ENCODE measurements at places on chromosomes 4 and X. TPM values are rescaled to one million over a fixed set of nuclear protein-coding genes. Genes with fewer than 3 reads are reported as not detected.
A peak's percentile ranks its signal among the peaks of the same experiment; 100 is the strongest.

- H3K4me3 ChIP-seq = no peak overlapping the region
- no peaks in the 10 kb centered on the region for H3K36me3 ChIP-seq
- no peak for DNase-seq
- H3K27me3 ChIP-seq = no peaks in the 10 kb centered on the region
These were observed 23.4 kb downstream of the PNMA6E start for GRCh38 chrX:153377727-153378126.

- H3K4me1 ChIP-seq = peaks cover 28% of the 10 kb centered on the region
- DNase-seq = no peak
- H3K36me3 ChIP-seq = peaks cover 10% of the 10 kb centered on the region
- no peak overlapping the region for H3K27ac ChIP-seq
These were observed 23.4 kb downstream of the ARHGEF9 start for GRCh38 chrX:63761639-63762038.

The ADGRG4 gene
- total RNA-seq = not detected

DNA sequence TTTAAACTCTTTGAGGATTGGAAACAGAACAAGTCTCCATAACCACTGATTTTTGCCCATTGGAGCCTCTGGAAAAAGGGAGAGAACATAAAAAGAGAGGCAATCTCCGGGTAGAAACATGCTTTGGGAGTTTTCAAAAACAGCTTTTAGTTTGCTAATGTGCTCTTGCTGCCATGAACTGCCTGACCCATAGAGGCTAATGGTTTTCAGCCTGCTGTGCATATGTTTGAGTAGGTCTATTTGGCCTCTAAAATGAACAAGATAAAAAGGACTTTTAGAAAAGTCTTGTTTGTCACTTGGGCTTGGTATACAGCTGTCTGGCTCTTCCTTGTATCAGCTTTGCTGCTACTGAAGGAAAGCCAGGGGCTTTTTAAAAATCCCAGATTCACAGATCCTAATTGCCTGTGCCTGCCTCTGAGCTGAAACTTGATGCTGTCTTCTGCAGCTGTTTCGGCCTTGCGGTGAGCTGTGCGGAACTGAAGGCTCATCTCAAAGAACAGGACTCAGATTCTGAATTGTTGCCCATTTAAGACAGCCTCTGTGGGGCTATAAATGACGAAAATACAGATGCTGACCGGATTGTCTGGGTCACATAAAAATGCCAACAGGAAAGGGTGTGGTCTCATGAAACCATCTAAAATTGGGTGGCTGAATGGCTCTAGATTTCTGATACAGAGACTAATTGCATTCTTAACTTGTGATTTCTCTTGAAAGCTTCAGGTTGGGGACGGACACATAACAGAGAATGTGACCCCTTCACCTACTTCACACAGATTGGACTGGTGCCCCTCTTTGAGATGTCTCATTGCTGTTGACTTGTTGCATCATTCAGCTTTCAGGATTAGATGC, 18.4 kb upstream of the ZNF41 start:
- H3K36me3 ChIP-seq = no peaks in the 10 kb centered on the region
- no peak overlapping the region for H3K27ac ChIP-seq
- H3K4me1 ChIP-seq = no peaks in the 10 kb centered on the region
- no peaks in the 10 kb centered on the region for H3K27me3 ChIP-seq

The ASB5 gene
- not detected for total RNA-seq

GRCh38 chr4:139229534-139230039, 50.4 kb downstream of the MGARP start:
- H3K4me3 ChIP-seq = no peak overlapping the region
- DNase-seq = no peak
- H3K27ac ChIP-seq = no peak overlapping the region
- no peaks in the 10 kb centered on the region for H3K27me3 ChIP-seq
- H3K4me1 ChIP-seq = no peaks in the 10 kb centered on the region
- no peaks in the 10 kb centered on the region for H3K36me3 ChIP-seq

The MPP1 gene
- total RNA-seq = 26.6 TPM

The ADH1A gene
- total RNA-seq = not detected

GRCh38 chr4:118836301-118837120, 585 bp upstream of the SEC24D start:
- H3K27ac ChIP-seq = peak overlapping the region; percentile 88

The PPP4R3C gene
- total RNA-seq = not detected

The CXXC4 gene
- total RNA-seq = not detected

The TLR3 gene
- 1.8 TPM for total RNA-seq

DNA sequence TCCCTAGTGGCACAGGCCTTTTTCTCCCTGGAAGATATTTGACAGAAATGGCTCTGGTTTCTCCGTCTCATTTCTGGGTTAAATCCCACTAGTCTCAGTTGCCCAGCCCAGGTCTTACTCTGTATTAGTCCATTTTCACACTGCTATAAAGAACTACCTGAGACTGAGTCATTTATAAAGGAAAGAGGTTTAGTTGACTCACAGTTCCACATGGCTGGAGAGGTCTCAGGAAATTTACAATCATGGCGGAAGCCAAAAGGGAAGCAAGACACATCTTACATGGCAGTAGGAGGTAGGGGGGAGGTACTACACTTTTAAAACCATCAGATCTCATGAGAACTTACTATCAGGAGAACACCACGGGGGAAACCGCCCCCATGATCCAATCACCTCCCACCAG, 81.9 kb downstream of the FHDC1 start:
- peaks cover 5% of the 10 kb centered on the region for H3K27me3 ChIP-seq
- no peak overlapping the region for H3K4me3 ChIP-seq
- H3K27ac ChIP-seq = no peak overlapping the region
- no peak for DNase-seq
- H3K36me3 ChIP-seq = no peaks in the 10 kb centered on the region
- no peaks in the 10 kb centered on the region for H3K4me1 ChIP-seq

- peaks cover 4% of the 10 kb centered on the region for H3K36me3 ChIP-seq
- peak overlapping the region; percentile 60 for H3K4me3 ChIP-seq
- H3K27me3 ChIP-seq = no peaks in the 10 kb centered on the region
These were observed 141.4 kb downstream of the PPP3CA start for GRCh38 chr4:101205916-101206315.

DNA sequence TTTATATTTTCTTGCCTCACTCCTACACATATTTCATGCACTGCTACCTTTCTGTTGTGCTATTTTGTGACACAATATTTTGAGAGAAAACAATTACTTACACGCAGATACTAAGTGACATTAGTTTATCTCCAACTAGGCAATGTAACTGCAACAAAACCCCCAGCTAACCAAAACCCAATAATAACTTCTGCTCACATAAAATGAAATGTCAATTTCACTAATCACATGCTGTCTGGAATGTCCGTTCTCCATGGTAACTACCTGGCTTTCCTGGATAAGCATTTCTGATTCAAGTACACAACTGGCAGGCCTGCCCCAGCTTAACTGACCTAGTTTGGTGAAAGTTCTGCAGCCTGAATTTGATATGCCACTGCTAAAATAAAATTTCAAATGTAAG, 313.5 kb downstream of the TMA16 start:
- no peak overlapping the region for H3K27ac ChIP-seq
- H3K27me3 ChIP-seq = no peaks in the 10 kb centered on the region
- no peak overlapping the region for H3K4me3 ChIP-seq
- DNase-seq = no peak
- H3K4me1 ChIP-seq = no peaks in the 10 kb centered on the region
- no peaks in the 10 kb centered on the region for H3K36me3 ChIP-seq

The MAML3 gene
- 1.3 TPM for total RNA-seq

- H3K4me1 ChIP-seq = peaks cover 5% of the 10 kb centered on the region
- peaks cover 4% of the 10 kb centered on the region for H3K27me3 ChIP-seq
- no peak overlapping the region for H3K27ac ChIP-seq
These were observed 78.2 kb upstream of the TET2 start for GRCh38 chr4:105068516-105068915.

- H3K27me3 ChIP-seq = no peaks in the 10 kb centered on the region
- DNase-seq = no peak
- no peak overlapping the region for H3K4me3 ChIP-seq
- H3K27ac ChIP-seq = no peak overlapping the region
- no peaks in the 10 kb centered on the region for H3K36me3 ChIP-seq
These were observed 40.0 kb upstream of the CASK start for GRCh38 chrX:41963348-41963747.

DNA sequence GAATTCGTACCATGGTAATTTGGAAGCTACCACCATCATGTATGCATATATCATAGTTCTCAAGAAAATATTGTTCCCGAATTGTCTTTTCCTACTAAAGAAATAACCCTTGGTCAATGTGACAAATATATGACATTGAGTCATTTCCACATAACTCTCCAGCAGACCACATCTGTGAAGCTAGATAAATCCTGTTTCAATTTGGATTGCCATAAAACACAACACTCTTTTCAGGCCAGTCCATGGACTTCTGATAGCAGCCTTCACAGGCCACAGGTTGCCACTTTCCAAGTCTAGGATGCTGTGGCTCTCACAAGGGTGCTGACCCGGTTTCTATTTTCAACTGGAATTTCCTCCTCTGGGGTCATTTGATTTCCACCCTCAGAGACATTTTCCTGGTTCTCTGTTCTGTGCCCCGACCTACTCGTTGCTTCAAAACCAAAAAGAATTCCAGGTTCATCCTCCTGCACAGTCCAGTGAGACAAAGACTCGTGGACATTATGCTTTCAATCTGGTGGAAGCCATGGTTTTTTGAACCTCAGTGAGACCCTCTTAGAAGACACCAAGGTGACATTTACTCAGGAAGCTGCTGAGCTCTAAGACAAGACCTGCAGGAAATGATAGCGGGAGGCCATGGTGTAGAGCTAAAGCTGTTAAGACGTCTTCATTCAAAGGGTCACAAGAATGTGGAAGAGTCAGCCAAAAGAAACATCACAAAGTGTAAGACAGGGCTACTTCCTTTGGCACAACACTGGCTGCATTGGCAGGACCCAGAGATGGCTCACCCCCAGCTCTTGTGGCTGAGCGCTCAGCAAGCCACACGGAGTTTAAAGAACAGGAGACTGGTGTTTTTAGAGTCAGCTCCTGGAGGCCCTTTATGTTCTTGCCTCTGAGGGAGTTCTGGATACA, 119.8 kb downstream of the AMELX start:
- no peak for DNase-seq
- H3K36me3 ChIP-seq = no peaks in the 10 kb centered on the region
- no peak overlapping the region for H3K27ac ChIP-seq
- no peaks in the 10 kb centered on the region for H3K4me1 ChIP-seq

DNA sequence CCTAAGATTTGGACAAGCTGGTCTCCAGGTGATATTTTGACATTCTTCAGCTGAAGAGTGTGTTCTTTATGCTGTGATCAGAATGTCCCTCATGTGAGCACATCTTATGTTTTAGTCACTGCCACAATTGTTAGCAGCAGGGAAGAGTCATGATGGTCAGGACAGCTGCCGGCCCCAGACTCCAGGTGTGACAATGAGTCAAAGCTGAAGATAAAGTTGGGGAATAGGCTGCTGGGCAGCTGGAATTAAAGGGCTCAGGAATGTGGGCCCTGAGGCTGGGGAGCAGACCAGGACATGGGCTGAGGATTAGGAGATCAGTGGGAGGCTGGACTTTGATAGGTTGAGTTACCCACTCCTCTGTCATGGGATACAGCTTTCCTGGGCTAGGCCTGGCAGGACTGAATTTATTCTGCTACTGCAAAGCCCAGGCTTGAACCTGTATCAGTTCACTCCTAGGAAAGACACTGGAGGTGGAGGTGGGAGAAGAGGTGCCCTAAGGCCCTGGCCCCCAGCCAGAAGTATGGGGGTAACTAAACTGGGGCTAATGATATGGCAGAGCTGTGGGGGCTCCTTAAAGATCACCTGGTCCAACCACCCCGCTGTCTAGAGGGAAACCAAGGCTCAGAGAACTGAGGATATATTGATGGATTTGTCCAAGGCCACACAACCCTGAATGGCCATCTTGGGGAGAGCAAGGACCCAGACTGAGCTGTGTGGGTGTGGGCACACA, 119.5 kb downstream of the PJA1 start:
- no peak overlapping the region for H3K4me3 ChIP-seq
- H3K27me3 ChIP-seq = peaks cover 6% of the 10 kb centered on the region
- no peaks in the 10 kb centered on the region for H3K36me3 ChIP-seq
- H3K4me1 ChIP-seq = no peaks in the 10 kb centered on the region
- no peak for DNase-seq
- no peak overlapping the region for H3K27ac ChIP-seq

DNA sequence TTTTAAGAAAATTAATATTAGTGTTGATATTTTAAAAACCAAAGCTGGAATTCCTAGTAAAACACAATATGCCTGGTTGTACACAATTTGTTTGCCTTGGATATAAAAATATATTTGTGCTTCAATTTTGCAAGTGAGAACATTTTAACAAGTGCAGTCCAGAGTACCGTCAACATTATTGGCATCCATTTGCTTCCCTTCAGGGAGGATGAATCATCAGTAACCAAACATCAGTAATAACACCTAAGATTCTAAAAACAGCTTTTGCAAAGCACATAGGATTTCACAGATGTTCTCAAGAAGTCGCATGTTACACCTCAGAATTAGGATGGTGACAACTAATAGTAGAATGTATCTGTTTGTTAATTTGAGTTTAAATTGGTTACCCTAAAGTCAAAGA, 262.6 kb upstream of the BMP3 start:
- no peaks in the 10 kb centered on the region for H3K27me3 ChIP-seq
- no peaks in the 10 kb centered on the region for H3K4me1 ChIP-seq
- H3K27ac ChIP-seq = no peak overlapping the region
- no peaks in the 10 kb centered on the region for H3K36me3 ChIP-seq

GRCh38 chr4:18695733-18696527, 674.4 kb upstream of the LCORL start:
- H3K27me3 ChIP-seq = no peaks in the 10 kb centered on the region

The NBDY gene
- 35.3 TPM for total RNA-seq

DNA sequence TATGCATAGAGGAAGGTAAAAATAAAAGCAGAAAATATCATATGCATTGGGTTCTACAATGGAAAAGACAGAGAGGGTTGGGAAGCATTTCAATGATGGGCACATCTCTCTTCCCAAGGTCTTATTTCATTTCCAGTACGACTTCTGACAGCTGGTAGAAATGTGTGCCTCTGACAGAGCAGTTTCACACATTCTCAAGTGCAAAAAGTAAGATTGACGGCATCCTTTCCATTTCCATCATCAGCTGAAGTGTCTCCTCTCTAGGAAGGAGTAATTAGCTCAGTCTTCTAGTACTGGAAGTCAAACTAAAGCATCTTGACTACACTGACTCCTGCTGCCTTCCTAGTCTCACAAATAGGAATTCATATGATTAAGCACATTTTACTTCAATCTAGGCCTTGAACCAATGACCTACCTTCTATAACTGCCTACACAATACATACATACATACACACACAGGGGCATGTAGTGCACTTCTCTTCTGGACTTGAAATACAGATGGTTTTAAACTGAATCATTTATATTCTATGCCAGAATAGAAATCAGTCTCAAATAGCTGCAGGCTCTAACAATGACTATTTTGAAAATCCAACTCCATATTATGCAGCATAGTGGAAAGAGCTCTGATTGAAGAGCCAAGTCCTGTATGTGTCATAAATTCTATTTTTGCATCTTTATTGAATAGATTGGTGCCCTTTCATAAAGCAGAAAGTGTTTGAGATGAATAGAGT, 473.4 kb downstream of the INPP4B start:
- no peaks in the 10 kb centered on the region for H3K27me3 ChIP-seq
- DNase-seq = no peak
- H3K4me3 ChIP-seq = no peak overlapping the region
- peaks cover 12% of the 10 kb centered on the region for H3K4me1 ChIP-seq

GRCh38 chr4:152327606-152328453, 208.1 kb downstream of the FBXW7 start:
- H3K4me3 ChIP-seq = no peak overlapping the region
- DNase-seq = no peak
- H3K27me3 ChIP-seq = no peaks in the 10 kb centered on the region
- no peak overlapping the region for H3K27ac ChIP-seq
- H3K4me1 ChIP-seq = no peaks in the 10 kb centered on the region

The GLRA2 gene
- total RNA-seq = not detected

Data from natural killer cell treated with Interleukin-12 subunit alpha and Interleukin-12 subunit beta and Interleukin-15 and Interleukin-18, amount 100 ng/mL, for 72 hours (primary cell).